Left ventricle myocardium inferior (tissue), 1 donor: ENCODE measurements at places on chromosomes 5 and 9. TPM values are rescaled to one million over a fixed set of nuclear protein-coding genes. Genes with fewer than 3 reads are reported as not detected.

Gene EDIL3
- 3.5 TPM for total RNA-seq

Gene TPPP
- total RNA-seq, result 21.6 TPM

Gene ZNF483
- total RNA-seq, result 5.8 TPM

Gene TLE1
- total RNA-seq, result 8.5 TPM

Gene HMMR
- 0.91 TPM for total RNA-seq

Gene TMC1
- total RNA-seq, result 0.25 TPM

Gene PIP5KL1
- 0.85 TPM for total RNA-seq

Gene CDKN2A
- total RNA-seq, result 0.30 TPM

Gene TAF11L13
- total RNA-seq, result not detected

Gene IFNA21
- not detected for total RNA-seq

Gene PNPLA7
- total RNA-seq, result 9.0 TPM
